Activated CD4-positive, alpha-beta T cell treated with anti-CD3 and anti-CD28 coated beads, Interleukin-2, amount 50 U/mL, for 24 hours (primary cell): ENCODE measurements at places on chromosomes 2 and 18.

- DNase-seq: no peak
These were observed 140.2 kb downstream of the PLCL1 start for GRCh38 chr2:197944416-197945096.

DNA sequence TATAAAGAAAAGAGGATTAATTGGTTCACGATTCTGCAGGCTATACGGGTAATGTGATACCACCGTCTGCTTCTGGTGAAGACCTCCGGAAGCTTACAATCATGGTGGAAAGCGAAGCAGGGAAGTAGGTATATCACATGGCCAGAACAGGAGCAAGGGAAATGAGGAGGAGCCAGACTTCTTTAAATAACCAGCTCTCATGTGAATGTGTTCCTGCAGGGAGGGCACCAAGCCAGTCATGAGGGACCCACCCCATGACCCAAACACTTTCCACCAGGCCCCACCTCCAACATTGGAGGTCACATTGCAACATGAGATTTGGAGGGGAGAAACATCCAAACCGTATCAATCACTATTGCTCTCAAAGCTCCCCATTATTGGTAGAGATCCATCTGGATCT, 61.8 kb downstream of the EFEMP1 start:
- DNase-seq: no peak

DNA sequence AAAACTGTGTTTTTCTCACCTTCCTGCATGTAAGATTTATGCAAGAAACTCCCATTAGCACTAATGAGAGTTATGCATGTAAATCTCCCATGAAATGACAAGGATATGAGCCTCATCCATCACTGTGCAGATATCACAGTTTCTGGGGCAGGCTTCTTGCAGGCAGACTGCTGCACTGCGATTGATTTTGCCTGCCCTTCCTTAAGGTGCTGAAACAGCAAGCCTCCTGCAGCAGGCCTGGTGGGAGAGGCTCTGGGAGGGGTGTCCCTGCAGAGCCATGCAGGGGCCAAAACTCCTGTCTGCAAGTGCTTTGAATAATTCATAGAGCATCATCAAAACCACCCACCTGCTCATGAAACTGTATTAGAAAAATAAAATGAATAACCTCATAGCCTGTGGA, 285.9 kb downstream of the MYT1L start:
- no peak for DNase-seq

GRCh38 chr18:26780520-26781325, 84.8 kb downstream of the AQP4 start:
- no peak for DNase-seq

DNA sequence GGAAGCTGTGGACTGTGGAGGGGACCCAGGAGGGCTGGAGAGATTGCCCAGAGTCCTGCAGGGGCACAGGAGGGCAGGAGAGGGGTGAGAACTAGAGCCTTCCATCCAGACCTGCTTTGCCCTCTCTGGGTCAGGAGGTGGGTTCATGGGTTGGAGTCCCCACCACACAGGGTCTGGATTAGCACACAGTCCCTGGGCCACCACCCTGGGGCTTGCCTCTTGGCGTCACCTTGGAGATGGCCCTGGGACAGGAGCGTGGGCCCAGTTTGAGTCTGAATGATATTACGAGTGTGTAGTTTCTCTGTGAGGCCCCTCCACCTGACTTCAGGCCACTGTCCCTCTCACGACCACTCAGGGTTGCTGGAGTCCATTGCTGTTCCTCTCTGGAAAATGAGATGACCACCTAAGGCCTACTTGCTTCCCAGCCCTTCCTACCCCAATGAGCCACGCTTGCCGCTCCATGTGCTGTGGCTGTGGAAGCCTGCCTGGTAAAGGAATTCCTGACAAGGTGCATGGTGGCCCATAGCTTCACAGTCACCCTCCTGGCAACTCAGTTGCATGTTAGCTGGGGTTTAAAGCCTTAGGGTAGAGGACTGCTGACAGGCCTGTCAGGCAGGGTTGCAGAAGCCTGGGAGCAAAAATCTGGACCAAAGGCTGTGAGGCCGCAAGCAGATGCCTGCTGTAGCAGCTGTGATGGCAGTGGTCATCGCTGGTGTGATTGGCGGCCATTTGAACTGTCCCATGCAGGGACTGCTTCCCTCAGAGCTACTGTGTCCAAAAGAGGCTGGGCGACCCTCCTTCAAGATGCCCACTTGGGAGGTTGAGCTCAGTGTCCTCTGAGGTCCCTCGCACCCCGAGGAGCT, 14.2 kb downstream of the ATOH8 start:
- no peak for DNase-seq

- DNase-seq: no peak
These were observed 222.2 kb downstream of the BCL11A start for GRCh38 chr2:60331115-60331809.

GRCh38 chr18:808502-808901, 3.5 kb downstream of the YES1 start:
- no peak for DNase-seq

GRCh38 chr2:202682274-202682673, 47.5 kb downstream of the FAM117B start:
- no peak for DNase-seq

- no peak for DNase-seq
These were observed 386.2 kb upstream of the HNRNPA3 start for GRCh38 chr2:176826356-176826755.

- no peak for DNase-seq
These were observed 58.7 kb upstream of the STAM2 start for GRCh38 chr2:152234277-152234676.

GRCh38 chr2:71503837-71504236, 50.5 kb downstream of the DYSF start:
- no peak for DNase-seq

DNA sequence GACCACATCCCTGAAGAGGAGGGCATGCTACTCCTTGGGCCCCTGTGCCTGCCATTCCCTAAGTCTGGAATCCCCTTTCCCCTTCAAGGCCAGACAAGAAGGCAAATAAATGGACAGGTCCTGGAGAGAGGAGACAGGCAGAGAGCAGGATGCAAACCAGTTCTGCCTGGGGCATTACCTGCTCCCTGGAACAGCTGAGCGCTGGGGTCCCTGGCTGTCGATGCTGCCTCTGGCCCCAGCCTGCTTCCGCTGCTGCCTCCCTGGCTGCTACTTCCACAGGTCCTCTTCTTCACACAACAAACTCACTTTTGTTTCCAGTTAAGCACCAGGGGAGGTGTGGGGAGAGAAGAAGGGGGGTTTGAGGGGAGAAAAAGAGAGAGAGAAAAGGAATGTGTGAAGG, 53.1 kb downstream of the SLC4A5 start:
- DNase-seq: no peak

DNA sequence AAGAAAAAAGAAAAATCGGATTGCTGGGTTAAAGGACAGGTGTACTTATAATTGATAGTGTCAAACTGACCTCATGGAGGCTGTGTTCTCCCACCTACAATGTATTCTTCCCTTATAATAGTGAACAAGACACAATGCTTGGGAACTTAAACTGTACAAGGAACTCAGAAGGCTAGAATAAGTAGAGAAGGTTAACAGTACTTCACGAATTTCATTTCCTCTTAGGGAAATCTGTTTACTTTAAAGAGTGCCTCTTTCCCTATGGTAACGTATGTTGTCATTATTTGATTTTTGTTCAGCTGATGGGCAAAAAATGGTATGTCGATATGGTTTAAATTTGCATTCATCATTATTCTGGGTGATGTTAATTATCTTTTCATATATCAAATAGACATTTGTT, 9.2 kb upstream of the HK2 start:
- DNase-seq: no peak

DNA sequence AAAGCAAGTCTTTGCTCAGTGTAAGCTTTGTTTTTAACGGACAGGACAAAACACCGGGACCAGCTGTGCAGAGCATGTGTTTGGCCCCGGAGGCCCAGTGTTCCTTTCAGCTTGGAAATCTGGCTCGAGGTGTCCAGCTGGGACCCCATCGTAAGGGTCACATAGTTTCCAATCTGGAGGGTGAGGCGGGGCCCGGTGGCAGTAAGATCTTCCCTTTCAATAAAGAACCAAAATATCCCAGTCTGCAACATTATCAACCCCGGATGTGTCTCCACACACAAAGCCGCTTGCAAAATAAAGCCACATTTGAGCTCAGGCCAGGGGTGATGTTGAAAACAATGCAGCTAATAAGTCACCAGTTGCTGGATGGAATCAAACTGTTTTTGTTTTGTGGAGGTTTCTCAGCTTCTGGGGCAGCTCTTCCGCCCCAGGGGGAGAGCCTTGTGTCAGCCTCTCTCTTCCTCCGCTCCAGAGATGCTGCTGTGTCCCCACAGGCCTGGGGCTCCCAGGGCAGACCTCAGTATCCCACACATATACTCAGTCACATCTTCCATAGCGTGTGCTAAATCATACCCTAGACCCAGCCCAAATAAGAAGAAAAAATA, 138.6 kb upstream of the GLI2 start:
- no peak for DNase-seq

GRCh38 chr2:30288561-30288960, 57.2 kb downstream of the LBH start:
- DNase-seq: no peak

DNA sequence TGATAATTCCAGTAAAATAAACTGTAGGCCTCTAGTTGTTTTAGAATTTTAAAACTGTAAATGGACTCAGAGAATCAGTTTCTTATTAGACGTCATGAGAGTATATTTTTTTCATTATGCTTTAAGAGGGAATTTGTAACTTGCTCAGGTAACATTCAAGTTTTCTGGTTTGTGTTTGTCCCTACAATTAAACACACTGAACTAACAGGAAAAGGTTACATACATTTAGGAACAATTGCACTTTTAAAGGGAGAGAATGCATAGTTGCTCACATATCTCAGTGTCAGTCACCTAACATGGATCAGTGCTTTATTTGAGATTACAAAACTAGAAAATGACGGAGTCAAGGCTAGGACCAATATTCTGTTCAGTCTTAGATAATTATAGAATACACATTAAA, 3.1 kb downstream of the COL3A1 start:
- DNase-seq: no peak
